ENCODE measurements at places on chromosomes 16 and 17.

GRCh38 chr17:74089869-74090464, 113.5 kb upstream of the RPL38 start:
- DNase-seq, result no peak

DNA sequence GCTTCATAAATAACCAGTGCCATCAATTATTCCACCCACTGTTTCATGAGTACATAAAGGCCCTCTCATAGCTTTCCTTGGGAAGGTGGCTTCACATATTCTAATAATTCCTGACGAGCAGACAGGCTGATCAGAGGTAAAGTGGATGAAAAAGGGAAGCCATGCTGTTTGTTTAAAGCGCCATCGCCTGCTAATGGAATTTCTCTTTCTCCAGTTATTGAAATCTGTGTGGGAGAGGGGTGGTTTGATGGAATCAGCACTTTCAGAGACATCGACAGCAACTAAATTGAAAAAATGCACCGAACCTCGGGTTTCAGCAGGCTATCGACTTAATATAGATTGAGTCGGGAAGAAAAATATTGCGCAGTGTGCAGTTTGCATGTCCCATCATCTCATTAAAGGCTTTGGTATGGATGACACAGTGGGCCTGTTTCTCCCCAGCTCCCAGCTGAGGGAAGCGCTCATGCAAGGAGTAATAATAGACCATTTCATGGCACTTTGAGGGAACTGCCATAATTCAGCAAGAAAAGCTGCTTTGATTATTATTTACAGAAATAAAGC, 472.1 kb downstream of the RBFOX1 start:
- DNase-seq, result no peak

DNA sequence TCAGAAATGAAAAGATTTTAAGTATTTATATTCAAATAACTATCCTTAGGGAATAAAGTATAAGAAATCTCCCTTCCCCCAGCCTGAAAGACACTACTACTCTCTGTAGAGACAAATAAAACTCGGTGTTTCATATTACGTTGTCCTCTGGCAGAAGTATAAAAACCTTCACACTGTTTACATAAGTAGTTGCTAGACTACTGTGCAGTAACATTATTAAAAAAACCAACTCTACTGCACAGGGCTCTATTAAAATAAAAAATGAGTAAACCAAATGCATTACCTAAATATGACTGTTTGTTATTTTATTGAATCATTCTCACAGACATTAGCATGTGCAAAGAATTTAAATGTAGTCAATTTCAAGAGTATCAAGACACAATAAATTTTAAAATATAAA, 67.4 kb downstream of the MED13 start:
- no peak for DNase-seq

- DNase-seq, result no peak
These were observed 37.2 kb downstream of the LYRM1 start for GRCh38 chr16:20937736-20938135.

GRCh38 chr16:73049511-73049910, 1.6 kb upstream of the ZFHX3 start:
- no peak for DNase-seq

- no peak for DNase-seq
These were observed 68.3 kb downstream of the MARCHF10 start for GRCh38 chr17:62739645-62740388.

- no peak for DNase-seq
These were observed 25.9 kb downstream of the OGFOD1 start for GRCh38 chr16:56477096-56477878.
